Stimulated activated CD4-positive, alpha-beta T cell treated with anti-CD3 and anti-CD28 coated beads, Interleukin-2, amount 100 ng/mL, for 24 hours (primary cell): ENCODE measurements at places on chromosomes 2 and 18.

DNA sequence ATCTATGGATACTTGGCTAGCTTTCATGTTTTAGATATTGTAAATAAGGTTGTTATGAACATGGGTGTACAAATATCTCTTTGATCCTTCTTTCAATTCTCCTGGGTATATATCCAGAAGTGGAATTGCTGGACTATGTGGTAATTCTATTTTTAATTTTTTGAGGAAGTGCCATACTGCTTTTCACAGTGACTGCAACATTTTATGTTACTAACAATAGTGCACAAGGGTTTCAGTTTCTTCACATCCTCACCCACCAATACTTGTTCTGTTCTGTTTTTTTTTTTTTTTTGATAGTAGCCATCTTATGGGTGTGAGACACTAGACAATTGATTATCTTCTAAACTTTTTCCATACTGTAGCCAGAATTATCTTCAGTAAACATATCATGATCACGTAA is 17.3 kb upstream of the NEUROD1 start:
- DNase-seq, result no peak

DNA sequence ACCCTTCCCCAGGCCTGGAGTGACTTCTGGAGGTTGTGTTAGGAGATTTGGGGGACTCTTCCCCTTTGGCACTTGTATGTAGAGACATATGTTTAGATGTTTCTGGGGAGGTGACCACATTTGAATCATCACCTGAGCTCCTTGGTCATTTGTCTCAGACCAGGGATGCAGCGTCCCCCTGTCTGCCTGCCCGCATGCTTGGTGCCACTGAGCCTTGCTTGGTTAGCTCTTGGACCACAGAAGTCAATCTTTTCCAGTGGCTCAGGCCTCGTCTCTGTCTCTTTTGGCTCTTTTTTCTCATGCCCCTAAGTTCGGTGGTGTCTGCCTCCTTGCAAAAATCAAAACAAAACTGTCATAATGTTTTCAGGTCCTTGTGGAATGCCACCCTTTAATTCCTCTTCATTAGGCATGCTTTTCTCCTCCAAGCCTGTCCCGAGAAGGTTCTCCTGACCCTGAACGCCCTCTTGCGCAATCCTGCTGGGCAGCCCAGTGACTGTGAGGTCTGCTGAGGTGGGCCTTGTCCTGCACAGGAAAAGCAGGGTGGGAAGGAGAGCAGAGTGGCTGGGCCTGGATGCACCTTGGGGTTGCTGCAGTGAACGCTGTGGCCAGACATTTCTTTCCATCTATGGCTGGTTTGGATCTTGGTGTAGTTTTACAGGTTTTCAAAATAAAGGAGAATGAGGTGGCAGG is 24.9 kb downstream of the GLI2 start:
- no peak for DNase-seq

GRCh38 chr18:68660354-68661183 is 54.3 kb downstream of the TMX3 start:
- DNase-seq, result no peak

DNA sequence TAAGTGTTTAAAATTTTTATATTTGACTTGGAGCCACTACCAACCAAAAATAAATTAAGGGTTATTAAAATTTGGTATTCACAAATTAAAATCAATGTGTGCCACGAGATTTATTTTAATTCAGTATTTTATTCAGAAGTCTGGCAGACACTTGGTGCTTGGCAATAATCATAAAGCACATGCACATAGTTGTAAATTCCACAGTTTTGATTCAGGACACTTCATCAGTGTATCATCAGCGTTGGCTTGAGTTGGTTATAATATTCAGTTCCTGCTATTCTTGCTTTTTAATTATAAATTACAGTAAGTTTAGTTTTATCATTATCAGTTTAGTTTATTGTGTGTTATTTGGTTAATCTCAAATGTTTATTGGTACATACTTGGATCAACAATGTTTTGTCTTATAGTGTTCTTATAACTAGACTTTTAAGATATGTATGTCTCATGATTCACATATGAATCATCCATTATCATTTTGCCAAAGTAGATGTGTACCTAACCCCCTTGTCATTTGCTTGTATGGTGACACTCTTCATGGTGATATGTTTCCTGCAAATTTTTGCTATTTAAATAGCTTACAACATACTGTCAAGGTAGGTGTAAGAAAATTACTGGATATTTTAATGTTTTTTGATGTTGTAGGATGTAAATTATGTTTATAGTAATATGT is 237.9 kb downstream of the BABAM2 start:
- DNase-seq, result no peak

- peak; percentile 40 for DNase-seq
Measured at GRCh38 chr2:23566241-23567142, 181.5 kb downstream of the KLHL29 start.

DNA sequence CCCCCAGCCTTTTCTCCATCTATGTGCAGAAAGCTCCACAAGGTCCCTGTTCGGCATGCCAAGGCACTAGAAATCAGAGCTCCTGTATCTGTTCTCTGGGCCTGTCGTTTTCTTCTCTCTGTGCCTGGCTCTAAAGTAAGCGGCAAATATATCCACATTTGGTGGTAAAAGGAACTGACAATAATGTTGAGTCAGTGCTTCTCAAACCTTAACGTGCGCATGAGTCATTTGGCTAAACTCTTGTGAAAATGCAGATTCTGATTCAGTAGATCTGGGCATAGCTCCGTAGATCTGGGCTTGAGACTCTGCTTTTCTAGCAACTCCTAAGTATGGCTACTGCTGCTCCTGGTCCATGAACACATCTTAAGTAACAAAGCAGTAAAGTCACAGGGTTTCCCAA is 16.5 kb upstream of the ACSL3 start:
- no peak for DNase-seq

DNA sequence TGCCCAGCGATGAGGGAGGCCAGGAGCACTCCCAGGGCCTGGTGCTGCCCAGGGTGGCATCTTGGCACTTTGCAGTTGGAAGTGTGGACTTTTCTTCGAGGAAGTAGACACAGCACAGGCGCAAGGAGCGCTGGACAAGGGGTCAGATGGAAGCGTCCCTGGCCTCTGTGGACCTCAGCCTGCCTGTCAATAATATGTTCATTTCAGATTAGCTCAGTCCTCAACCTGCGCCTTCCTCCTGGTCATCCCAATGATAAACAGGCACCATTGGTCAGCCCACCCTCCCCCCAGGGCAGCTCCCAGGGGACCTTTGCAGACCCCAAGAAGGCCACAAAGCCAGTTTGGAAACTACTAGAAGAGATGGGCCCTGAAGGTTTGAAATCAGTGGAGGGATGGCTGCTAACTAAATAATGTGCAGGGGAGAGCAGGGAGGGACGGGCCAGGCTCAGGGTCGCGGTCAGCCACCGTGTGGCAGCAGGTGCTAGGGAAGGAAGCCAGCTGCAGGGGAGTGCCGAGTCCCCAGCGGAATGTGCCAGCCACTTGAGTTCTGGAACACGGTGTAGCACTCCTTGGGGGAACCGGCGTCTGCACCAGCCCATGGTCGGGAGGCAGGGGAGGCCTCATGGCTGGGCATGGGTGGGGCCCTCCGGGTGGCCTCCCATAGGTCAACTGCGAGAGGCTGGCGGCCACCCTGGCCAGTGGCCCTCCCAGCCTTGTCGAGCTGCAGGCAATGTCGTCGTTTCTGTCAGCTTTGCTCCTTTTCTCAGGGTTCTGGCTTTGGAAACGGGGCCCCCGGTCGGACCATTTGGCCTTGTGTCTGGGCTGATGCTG is 59.9 kb downstream of the ADI1 start:
- DNase-seq, result no peak

- no peak for DNase-seq
Measured at GRCh38 chr2:1516798-1517060, 103.5 kb downstream of the TPO start.

GRCh38 chr2:85690932-85691331 is 3.2 kb upstream of the GNLY start:
- no peak for DNase-seq

GRCh38 chr2:99940963-99941362 is 201.4 kb downstream of the AFF3 start:
- no peak for DNase-seq

- DNase-seq, result no peak
Measured at GRCh38 chr2:45786030-45786835, 134.8 kb downstream of the PRKCE start.

- DNase-seq, result no peak
Measured at GRCh38 chr2:62792408-62792807, 86.9 kb downstream of the EHBP1 start.

DNA sequence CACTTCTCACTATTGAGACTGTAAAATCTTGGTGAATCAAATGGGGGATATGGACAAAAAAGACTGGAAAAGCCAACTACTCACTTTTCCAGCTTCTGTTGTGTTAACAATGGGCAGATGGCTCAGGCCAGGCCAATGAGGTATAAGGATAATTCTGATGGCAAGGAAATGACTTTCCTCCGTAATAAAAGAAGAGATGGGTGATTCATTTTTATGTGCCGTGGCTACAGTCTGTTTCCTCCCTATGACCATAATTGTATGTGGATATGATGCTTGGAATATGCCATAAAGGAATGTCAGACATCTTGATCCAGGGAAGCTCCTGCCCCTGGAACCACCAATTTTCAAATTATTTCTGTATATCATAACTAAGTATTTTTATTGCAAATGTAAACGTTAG is 406.8 kb downstream of the CCDC85A start:
- DNase-seq, result no peak

DNA sequence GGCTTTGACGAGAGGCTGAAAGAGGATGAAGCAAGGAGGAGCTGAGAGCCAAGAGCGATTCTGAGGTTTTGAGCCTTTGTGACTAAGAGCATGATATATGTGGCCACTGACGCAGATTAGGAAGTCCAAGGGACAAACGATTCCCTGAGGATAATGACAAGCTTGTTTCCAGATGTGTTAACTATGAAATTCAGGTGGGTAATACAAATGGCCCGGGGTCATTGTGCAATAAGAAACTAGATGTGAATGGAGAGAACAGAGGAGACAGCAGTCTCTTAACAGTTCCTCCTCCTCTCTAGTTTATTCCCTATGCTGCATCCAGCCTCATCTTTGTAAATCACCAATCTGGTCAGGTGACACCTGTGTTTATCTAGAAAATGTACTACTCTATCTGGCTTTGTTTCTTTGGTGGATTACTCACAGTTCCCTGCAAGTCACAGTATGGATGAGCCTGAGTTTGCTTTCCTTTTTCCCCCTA is 84.2 kb downstream of the SOCS6 start:
- DNase-seq, result no peak

- DNase-seq, result no peak
Measured at GRCh38 chr2:212692466-212692865, 153.9 kb upstream of the ERBB4 start.

DNA sequence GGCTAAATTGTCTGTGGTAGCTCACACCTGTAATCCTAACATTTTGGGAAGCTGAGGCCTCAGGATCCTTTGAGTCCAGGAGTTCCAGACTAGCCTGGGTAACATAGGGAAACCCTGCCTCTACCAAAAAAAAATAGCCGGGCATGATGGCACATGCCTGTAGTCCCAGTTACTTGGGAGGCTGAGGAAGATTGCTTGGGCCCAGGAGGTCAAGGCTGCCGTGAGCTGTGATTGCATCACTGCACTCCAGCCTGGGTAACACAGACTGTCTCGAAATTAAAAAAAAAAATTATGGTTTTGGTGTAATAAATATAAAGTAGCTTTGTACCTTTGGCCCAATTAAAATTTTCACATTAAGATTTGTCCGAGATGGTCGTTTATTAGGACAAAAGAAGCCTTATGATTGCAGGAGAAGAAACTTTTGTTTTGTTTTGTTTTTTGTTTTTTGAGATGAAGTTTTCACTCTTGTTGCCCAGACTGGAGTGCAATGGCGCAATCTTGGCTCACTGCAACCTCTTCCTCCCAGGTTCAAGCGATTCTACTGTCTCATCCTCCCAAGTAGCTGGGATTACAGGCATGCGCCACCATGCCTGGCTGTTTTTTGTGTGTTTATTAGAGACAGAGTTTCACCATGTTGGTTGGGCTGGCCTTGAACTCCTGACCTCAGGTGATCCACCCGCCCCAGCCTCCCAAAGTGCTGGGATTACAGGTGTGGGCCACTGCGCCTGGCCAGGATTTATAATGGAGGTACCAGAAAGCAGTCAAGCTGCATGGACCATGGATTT is 4.1 kb downstream of the MTA3 start:
- DNase-seq, result no peak

DNA sequence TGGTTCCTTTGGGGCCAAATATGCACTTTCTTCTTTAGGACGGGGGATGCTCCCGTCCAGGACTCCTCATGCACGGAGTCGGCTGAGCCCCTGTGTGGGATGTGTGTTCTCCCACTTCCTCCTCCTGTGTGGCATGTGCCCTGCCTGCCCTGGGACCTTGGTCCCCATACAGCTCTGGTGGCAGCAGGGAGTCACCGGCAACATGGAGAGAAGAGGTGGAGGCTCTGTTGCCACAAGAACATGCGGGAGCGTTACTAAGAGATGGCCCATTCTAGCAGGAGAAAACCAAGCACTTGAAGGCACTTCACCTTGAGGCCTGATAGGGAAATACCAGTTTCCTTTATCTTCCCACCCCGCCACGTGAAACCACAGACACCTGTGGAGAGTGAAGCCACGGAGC is 98.0 kb downstream of the DDX1 start:
- no peak for DNase-seq

GRCh38 chr2:142321706-142322280 is 191.0 kb upstream of the LRP1B start:
- DNase-seq, result no peak

DNA sequence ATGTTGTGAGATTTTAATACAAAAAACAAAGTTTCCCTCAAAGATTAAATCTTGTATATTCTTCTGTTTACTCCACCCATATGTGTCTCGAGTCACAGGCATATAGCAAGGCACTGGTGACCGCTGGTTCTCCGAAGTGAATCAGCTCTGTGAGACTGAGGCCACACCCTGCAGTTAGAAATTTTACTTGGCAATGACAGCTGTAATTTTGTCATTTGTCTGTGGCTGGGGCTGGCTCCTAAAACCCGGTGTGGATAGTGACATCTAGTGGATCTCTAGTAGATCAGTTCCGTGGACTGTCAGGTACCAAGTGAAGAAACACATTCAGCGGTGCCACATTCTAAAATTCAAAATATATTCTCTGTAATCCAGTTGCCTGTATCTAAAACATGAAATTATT is 278.0 kb downstream of the NEDD4L start:
- DNase-seq, result peak; percentile 35

GRCh38 chr2:234474654-234475053 is 22.2 kb downstream of the ARL4C start:
- DNase-seq, result no peak

DNA sequence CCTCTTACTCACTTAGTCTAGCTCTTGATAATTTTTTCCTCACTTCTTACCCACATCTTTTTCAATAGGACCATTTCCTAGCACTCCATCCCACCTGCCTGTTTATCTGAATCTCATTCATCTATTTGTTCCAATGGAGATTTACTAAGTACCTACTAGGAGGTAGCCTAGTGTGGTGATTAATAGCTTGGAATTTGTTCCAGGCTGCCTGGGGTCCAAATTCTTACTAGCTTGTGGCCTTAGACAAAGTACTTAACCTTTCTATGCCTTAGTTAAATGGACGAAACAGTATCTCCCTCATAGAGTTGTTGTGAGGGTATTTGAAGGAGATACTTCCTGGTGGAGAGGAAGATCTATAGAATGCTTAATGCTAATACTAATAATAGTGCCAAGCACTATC is 42.9 kb upstream of the SERTAD2 start:
- DNase-seq, result no peak
